ENCODE measurements at places on chromosomes 4 and X.

DNA sequence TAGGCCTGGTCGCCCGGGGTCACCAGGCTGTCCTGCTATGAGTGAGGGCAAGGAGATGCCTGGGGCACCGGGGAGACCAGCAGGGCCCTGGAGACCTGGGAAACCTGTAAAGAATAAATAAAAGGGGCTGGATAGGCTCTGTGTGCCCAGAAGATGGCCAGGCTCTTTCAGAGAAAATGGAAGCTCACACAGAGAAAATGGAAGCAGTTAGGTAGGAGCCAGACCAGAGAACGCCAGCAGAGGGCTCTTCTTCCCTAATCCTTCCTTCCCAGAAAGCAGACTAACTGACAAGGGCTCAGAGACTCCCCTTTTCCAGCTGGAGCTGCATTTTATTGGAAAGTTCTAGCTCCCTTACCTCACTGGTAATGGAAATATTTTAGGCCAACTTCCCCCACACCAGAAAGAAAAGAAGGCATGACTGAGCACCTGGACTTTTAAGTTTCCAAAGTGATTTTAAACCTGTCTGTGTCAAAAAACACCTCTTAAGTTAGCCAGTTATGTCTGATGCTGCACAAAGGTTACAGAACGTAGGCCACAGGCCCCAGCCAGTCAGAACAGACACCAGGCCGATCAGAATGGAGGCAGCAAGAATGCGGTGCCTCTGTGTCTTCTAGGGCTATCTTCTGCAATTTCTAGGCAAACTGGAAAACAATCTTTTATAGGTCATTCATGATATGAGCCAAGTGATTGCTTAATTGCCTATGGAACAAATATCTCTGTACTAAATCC lies 74.0 kb downstream of the ATG4A start:
- no peaks in the 10 kb centered on the region for H3K36me3 ChIP-seq
- no peak for DNase-seq
- H3K27me3 ChIP-seq, result no peaks in the 10 kb centered on the region
- no peak overlapping the region for H3K27ac ChIP-seq

DNA sequence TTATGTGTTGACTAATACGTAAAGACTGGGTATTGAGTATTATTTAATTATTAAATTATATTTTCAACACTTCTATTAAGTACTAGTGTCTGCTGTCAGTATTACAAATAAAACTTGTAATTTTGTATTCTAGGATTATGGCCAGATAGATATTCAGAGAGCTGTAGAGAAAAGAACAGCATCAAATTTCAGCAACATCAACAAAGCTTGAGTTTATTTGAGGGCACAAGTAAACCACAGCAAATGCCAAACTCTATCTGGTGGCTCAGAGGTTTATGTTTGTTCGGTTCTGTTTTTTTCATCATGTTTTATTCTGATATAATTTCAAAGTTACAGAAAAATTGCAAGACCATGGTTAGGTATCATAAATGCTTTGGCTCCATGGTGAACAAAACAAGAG lies 1530.5 kb downstream of the PCDH18 start:
- DNase-seq, result no peak
- no peak overlapping the region for H3K27ac ChIP-seq
- H3K27me3 ChIP-seq, result no peaks in the 10 kb centered on the region
- no peaks in the 10 kb centered on the region for H3K4me1 ChIP-seq

DNA sequence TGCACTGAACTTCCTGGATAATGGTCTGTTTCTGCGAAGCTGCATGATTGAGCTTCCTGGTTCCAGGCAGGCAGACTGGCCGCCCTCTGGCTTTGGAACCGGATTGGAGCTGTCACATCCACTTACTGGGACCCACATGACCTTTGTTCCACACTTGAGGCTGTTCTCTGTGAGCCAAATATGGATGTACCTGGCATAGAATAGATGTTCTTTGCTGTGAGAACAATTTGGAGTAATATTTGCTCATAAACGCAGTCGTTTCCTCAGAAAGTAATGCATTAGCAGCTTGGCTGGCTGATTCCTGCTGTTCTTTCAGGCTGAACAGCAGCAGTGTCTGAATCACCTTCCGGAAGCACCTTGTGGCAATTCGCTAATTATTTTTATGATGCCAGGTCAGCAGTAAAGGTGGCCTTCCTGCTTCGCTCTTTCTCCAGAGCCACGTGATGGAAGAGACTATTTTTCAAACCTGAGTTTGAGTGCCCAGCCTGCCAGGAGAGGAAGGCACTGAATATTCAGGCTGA lies 78.1 kb upstream of the BOD1L1 start:
- H3K36me3 ChIP-seq, result no peaks in the 10 kb centered on the region
- no peak overlapping the region for H3K27ac ChIP-seq
- no peak overlapping the region for H3K4me3 ChIP-seq
- DNase-seq, result no peak

GRCh38 chr4:180394730-180395129 lies 1848.5 kb upstream of the TENM3 start:
- H3K27ac ChIP-seq, result no peak overlapping the region
- H3K36me3 ChIP-seq, result no peaks in the 10 kb centered on the region
- H3K27me3 ChIP-seq, result no peaks in the 10 kb centered on the region
- H3K4me3 ChIP-seq, result no peak overlapping the region
- no peaks in the 10 kb centered on the region for H3K4me1 ChIP-seq

DNA sequence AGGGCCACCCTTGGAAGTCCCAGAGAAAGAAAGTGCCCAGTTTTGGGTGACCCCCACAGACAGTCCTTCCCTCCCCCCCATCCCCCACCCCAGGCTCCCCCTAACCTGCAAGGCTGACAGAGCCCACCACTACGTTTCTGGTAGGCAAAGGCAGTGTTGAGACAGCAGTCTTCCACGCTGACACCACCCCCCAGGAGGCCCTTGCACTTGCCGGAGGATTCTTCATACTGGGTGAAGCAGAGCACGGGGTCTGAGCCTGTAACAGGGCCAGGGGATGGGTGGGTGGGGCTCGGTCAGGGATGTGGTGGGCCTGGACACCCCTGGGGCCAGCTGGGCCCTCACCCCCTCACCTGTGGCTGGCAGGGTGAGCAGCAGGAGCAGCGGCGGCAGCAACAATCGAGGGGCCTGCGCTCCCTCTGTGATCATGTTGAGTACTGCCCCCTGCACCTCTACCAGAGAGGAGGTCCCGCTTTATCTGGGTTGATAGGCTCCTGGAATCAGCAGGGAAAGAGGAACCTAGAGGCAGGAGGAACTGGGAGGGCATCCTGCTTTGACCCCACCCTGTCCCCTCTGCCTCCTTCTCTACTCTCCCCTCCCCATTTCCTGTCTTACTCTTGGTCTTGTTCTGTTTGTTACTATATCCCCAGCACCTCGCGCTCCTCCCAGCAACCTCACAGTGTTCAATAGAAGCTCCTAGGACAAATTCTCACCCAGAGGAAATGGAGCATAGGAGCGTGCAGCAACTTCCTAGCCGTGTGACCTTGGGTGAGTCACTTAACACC lies at the start of gene CFP:
Gene CFP, minus strand, starts transcription at position 512 of the 782 bp plus-strand sequence. Its CDS starts 86 bp downstream, at position 426.
- peak within 1 kb of the TSS; percentile 83 for H3K27ac ChIP-seq
- peak; percentile 23 for DNase-seq
- no peaks in the 10 kb centered on the region for H3K27me3 ChIP-seq
- no peaks in the 10 kb centered on the region for H3K36me3 ChIP-seq

DNA sequence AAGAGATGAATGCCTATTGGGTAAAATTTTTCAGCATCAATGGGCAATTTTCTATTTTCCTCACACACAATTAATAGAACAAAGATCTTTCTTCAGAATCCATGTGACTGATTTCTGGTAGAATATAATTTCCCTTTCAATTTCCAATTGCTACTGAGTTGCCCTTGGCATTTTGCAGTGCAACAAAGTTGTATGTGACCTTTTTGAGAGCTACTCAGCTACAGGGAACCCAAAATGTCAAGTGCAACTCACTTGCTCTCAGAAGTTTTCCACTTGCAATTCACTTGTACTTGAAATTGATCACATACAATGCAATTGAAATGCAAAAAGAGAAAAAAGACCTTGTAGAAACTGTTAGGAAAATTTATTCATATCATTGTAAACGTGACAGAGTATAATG lies 245.5 kb downstream of the BANK1 start:
- no peak for DNase-seq
- H3K4me1 ChIP-seq, result peaks cover 3% of the 10 kb centered on the region
- H3K27me3 ChIP-seq, result no peaks in the 10 kb centered on the region
- H3K4me3 ChIP-seq, result no peak overlapping the region
- no peaks in the 10 kb centered on the region for H3K36me3 ChIP-seq

DNA sequence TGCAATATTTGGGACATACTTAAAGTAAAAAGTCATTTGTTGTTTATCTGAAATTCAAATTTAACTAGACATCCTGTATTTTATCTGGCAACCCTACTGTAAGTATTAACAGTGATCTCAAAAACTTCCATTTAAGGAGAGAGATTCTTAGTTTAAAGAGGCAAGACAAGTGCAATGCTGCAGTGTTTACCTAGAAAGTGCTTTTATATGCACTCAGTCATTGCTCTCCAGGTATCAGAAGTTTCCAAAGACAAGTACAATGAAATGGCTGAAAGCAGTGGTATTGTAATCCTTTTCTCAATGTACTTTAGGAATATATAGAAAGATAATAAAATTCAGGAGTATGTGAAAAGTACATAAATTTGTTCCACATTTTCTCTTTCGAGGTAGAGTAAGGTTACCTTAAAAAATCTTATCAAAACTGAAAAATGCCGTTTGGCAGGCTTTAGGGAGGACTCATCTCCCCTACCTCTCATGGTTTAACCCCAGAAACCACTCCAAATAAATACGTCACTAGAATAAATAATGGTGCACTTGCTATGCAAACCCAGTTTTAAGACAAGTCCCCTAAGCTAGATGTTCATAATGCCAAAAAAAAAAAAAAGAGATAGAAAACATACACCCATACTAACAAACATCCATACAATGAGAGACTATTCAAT lies 45.7 kb downstream of the ELF2 start:
- no peaks in the 10 kb centered on the region for H3K4me1 ChIP-seq
- no peak for DNase-seq
- H3K36me3 ChIP-seq, result peaks cover 6% of the 10 kb centered on the region
- no peaks in the 10 kb centered on the region for H3K27me3 ChIP-seq
- H3K4me3 ChIP-seq, result no peak overlapping the region

DNA sequence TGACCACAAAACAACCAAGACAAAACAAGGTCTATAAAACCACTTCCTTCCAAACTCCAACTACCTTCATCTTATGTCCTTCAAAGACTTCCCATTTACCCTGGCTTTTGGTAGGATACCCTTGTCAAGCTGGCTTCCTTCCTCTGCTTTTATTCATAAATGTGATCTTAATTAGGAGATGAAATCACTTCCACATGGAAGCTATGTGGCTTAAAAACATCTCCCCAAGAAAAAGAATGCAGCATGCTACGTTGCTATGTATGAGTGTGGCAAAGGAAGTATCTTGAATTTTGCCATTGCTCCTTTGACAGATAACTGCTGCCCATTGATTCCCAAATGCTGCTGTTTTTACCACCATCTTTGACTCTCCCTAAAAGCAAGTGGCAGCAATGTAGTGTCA lies 46.4 kb upstream of the VEGFD start:
- H3K36me3 ChIP-seq, result no peaks in the 10 kb centered on the region
- H3K4me3 ChIP-seq, result no peak overlapping the region
- no peaks in the 10 kb centered on the region for H3K4me1 ChIP-seq
- H3K27me3 ChIP-seq, result peaks cover 17% of the 10 kb centered on the region
- no peak overlapping the region for H3K27ac ChIP-seq

DNA sequence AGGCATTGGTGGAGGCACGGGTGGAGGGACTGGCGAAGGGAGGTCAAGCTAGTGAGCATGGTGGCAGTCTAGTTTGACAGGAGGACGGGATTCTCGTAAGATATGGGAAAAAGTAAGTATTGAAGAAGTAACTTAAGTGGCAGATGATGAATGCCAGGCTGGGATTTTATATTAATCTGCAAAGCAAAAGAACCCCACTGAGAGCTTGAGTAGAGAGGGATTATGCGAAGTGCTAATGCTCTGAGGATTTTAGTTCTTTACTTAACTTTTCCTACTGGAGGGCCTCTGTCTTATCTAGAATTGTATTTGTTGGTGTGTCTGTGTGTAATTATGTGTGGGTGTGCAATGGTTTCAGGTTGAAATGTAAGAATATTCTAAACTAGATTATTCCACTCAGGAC lies 327.9 kb downstream of the FAT4 start:
- H3K36me3 ChIP-seq, result no peaks in the 10 kb centered on the region
- no peaks in the 10 kb centered on the region for H3K4me1 ChIP-seq
- no peak for DNase-seq

DNA sequence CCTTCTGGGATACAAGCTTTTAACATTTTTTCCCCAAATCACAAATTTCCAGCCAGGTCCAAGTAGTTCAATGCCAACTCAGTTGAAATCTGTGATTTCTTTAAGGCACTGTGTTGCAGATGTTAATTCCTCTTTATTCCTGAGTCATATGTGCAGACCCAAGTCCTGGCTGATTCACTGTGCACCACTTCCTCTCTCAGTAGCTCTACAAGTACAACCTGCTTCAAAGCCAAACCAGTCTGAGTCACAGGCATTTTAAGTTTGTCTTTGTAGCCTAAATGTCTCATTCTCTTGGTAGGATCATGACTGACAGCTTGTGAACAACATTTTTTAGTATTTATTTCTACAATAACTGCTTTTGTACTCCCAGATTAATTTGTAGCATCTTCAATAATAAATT lies 165.6 kb upstream of the S100G start:
- H3K27me3 ChIP-seq, result no peaks in the 10 kb centered on the region
- peaks cover 27% of the 10 kb centered on the region for H3K4me1 ChIP-seq
- DNase-seq, result peak; percentile 56
- H3K27ac ChIP-seq, result peak overlapping the region; percentile 31

- H3K4me1 ChIP-seq, result no peaks in the 10 kb centered on the region
- no peak overlapping the region for H3K27ac ChIP-seq
- DNase-seq, result no peak
- H3K36me3 ChIP-seq, result no peaks in the 10 kb centered on the region
Measured at GRCh38 chr4:149113804-149114430, 671.7 kb upstream of the NR3C2 start.

GRCh38 chr4:3830774-3831528 lies 64.8 kb downstream of the ADRA2C start:
- peaks cover 28% of the 10 kb centered on the region for H3K27me3 ChIP-seq
- DNase-seq, result no peak
- no peaks in the 10 kb centered on the region for H3K4me1 ChIP-seq
- H3K4me3 ChIP-seq, result no peak overlapping the region

- H3K4me3 ChIP-seq, result no peak overlapping the region
- peaks cover 21% of the 10 kb centered on the region for H3K27me3 ChIP-seq
- DNase-seq, result no peak
Measured at GRCh38 chr4:150131581-150132228, 53.5 kb downstream of the DCLK2 start.

DNA sequence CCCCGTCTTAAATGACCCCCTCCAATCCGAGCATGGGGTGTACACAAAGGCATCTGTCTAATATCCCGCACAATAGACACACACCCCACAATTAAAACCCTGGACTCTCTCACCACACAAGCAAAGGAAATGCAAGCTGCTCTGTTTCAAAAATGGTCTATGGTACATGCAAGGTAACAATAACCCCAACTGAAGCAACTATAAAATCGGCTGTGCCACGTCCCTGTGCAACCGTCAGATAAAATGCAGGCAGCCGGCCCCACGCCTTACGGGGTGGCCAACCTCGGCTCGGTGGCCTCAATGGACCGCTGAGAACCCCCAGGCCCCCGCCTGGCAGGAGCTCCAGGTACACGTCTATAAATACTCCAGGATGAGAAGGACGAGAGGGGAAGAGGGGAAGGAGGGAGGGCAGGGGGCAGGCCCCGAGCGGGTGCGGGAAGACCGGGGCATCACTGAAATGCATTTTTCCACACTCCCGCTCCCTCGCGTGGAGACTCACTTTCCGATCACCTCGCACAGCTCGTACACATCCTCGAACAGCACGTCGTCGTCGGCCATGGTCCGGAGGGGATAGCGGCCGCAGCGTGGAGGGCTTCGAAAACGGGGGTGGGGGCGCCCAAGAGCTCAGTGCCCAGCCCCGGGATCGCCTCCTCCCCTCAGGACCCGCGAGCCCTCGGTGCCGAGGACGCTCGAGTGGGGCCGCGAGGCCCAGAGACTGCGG lies 763 bp downstream of the CASK start:
- no peaks in the 10 kb centered on the region for H3K36me3 ChIP-seq
- no peaks in the 10 kb centered on the region for H3K27me3 ChIP-seq
- DNase-seq, result peak; percentile 35
- peak overlapping the region; percentile 89 for H3K27ac ChIP-seq
- H3K4me3 ChIP-seq, result peak overlapping the region; percentile 92
